ENCODE measurements at places on chromosomes 13 and 19. TPM values are rescaled to one million over a fixed set of nuclear protein-coding genes. Genes with fewer than 3 reads are reported as not detected.

- DNase-seq: no peak
Measured at GRCh38 chr13:42649831-42650230, 75.9 kb downstream of the TNFSF11 start.

DNA sequence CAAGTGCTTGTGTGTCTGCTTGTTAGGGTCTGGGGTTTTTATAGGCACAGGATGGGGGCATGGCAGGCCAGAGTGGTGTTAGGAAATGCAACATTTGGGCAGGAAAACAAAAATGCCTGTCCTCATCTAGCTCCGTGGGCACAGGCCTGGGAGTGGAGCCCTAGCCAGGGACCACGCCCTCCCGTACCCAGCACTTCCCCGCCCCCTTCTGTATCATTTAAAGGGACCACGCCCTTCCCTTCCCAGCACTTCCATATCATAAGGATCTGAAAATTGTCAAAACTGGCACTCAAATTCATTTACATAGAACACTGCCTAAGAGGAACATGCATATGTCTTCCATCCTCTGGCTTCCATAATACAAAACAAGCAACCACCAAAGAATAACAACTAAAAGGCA, 185.8 kb downstream of the B3GLCT start:
- no peak for DNase-seq

DNA sequence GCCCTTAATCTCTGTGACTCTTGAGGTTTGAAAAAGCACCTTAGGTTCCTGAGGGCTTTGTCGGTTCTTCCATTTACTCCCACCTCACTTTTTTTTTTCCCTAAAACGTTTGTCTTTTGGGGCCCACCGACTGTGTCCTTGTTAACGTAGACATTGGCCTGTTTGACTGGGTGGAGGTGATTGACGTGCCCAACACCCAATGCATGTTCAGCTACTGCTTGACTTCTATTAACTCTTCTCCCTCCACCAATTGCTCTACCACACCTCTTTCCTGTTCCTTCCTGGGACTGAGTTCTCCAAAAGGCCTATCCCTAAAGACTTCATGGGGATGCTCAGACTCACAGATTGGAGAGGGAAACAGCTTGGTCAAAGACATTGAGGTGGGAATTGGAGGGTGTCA, 17.3 kb downstream of the CKM start:
- DNase-seq: no peak

DNA sequence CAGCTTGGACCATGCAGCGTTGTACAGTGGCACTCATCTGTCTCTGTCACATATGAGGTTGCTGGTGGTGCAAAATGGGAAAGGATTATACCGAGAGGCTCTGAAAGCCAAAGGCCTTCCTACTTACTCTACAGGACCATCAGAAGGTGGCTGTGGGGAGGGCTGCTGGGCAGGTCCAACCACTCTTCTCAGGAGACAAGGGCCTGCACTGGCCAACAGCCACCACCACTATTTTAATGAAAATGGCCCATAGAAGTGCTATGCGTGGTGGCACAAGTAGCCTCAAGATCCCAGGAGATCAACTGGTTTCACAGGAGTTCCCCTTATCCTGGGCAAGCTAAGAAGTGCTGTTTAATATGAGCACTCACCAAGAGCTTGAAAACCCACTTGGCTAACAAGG, 52.3 kb downstream of the MRPL57 start:
- no peak for DNase-seq

GRCh38 chr13:27450921-27451471, 632 bp upstream of the MTIF3 start:
- no peak for DNase-seq

- no peak for DNase-seq
Measured at GRCh38 chr13:33794576-33794975, 23.4 kb upstream of the RFC3 start.

GRCh38 chr13:59861676-59862075, 302.1 kb downstream of the DIAPH3 start:
- DNase-seq: no peak

Gene ZNF536
- total RNA-seq: not detected

Gene SIRT2
- total RNA-seq: 50.0 TPM

All from CD4-positive, alpha-beta memory T cell (primary cell).